LHCN-M2 (cell line): ENCODE measurements at places on chromosomes 3 and 15. TPM values are rescaled to one million over a fixed set of nuclear protein-coding genes. Genes with fewer than 3 reads are reported as not detected.

DNA sequence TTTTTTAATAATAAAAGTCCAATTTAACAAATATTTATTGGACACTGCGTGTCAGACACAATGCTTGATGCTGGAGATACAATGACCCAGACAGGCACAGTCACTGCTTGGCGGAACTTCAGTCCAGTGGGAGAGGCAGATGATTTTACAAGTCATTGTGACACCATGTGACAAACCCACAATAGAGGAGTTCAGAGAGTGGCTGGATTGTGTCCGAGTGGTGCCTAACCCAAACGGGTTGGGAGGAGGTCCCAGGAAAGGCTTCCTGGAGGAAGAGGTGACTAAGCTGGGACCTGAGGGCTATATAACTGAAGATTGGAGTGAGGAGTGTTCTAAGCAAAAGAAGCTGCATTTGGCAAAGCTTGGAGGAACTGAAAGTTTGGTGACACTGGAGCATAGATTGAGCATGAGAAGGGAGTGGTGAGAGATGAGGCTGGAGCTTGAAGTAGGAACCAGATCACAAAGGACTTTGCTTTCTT is 41.4 kb downstream of the CRTC3 start:
- DNase-seq: no peak

GRCh38 chr3:99668044-99668443 is 29.6 kb downstream of the COL8A1 start:
- DNase-seq: no peak

- no peak for DNase-seq
These were observed 14.8 kb downstream of the TNK2 start for GRCh38 chr3:195893516-195893915.

DNA sequence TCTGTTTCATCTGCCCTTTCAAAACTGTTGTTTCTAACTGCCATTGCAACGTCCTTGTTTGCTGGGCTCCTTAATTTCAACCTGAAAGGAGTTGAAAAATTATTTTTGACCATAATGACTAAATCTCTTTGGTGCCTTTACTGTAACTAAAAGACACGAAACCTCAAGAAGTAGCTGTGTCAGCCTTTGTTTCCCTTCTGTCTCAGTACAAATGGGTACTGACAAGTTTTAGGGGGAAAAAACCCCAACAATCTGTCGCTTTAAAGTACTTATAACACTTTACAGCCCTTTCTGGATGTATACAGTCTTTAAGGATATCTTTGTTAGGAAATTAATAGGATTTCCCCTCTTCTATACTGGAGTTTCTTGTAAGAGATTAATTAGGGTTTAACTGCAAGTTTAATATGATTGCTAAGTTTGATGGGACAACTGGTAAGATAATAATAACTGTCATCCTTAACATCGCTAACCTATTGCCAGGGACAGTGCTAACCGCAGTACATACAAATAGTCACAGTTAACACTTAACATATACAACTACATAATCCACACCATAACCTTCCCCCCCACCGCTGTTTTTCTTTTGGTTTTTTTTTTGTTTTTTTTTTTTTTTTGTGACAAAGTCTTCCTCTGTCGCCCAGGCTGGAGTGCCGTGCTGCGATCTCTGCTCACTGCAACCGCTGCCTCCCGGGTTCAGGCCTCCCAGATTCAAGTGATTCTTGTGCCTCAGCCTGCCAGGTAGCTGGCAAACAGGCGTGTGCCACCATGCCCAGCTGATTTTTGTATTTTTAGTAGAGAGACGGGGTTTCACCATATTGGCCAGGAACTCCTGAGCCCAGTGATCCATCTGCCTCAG is 1.7 kb downstream of the GXYLT2 start:
- DNase-seq: no peak

PDZRN3 gene
- total RNA-seq: 6.5 and 6.7 TPM in 2 replicates

WDR53 gene
- total RNA-seq: 6.1 and 8.3 TPM in 2 replicates

GRCh38 chr3:73719413-73719851 is 94.7 kb upstream of the PDZRN3 start:
- DNase-seq: no peak

DNA sequence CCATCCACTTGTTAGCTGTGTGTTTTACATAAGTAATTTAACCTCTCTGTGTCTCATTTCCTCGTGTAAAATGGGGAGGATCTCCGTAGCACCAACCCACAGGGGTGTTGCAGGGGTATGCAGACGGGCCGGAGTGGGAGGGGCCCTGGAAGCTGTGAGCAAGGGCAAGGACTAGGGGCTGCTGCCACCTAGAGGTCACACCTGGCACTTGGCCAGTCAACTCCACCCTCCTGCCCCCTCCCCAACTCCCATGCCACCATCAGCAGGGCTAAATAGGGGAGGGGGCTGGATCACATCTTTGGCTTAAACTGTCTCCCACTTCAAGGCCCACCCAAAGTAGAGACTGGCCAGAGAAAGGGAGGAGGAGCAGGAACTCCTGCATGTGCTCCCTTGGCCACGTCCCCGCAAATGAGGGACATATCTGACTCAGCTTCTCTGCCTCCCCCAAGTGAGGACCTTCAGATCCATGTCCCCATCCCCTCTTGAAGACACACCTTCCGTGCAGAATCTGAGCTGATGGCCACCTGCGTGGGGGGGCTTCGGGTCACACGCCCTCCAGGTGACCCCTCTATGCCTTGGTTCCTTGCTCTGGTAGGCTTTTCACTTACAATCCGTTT is 2.6 kb downstream of the CCDC9B start:
- peak; percentile 67 for DNase-seq

GRCh38 chr3:87494264-87494663 is 217.9 kb upstream of the POU1F1 start:
- no peak for DNase-seq

DNA sequence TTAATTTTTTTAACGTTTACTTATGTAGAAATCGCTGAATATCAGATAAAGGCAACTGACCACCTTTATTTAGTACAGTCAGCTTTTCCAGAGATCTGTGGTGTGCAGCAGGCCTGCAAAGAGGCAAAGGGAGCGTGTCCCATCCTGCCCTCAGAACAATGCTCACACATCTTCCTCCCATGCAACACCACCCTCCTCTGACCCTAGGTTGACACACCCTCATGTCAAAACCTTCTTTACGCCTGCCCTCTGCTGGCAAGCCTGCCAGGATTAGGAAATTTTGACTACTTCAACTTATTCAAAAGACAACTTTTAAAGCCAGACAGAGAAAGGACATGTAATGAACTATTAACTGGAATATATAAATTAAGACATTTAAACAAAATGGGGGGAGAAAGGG is 513.7 kb downstream of the FOXP1 start:
- DNase-seq: peak; percentile 49

GRCh38 chr3:154872074-154872473 is 208.0 kb upstream of the MME start:
- DNase-seq: peak; percentile 47

STAC gene
- 0.26 and 0.52 TPM in 2 replicates for total RNA-seq

DNA sequence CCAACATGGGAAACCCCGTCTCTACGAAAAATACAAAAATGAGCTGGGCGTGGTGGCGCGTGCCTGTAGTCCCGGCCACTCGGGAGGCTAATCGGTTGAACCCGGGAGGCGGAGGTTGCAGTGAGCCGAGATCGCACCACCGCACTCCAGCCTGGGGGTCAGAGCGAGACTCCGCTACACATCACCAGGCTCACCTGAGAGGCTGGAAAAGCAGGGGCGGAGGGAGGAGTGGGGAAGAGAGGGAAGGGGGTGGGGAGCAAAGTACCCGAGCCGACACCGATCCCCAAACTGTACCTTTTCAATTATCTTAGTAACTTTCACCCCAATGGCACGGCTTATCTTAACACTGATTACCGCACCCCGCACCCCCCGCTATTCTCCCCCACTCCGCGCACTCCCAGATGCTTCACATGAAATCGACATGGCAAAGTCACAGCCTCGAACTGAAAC is 46.4 kb upstream of the SYNM start:
- peak; percentile 2 for DNase-seq

GRCh38 chr15:74038707-74039655 is 43.4 kb downstream of the GOLGA6A start:
- no peak for DNase-seq

TRAT1 gene
- total RNA-seq: not detected in 2 replicates

- DNase-seq: peak; percentile 65
These were observed 6.4 kb upstream of the ISL2 start for GRCh38 chr15:76330080-76330680.

SLC28A1 gene
- total RNA-seq: not detected in 2 replicates
